NCI-H2081 (cell line): ENCODE measurements at places on chromosomes 1 and 21.
A peak's percentile ranks its signal among the peaks of the same experiment; 100 is the strongest.

- DNase-seq: no peak
Observed at GRCh38 chr1:201248721-201249559, 34.4 kb upstream of the PKP1 start.

- DNase-seq: no peak
Observed at GRCh38 chr21:46639489-46640386, 4.3 kb downstream of the PRMT2 start.

DNA sequence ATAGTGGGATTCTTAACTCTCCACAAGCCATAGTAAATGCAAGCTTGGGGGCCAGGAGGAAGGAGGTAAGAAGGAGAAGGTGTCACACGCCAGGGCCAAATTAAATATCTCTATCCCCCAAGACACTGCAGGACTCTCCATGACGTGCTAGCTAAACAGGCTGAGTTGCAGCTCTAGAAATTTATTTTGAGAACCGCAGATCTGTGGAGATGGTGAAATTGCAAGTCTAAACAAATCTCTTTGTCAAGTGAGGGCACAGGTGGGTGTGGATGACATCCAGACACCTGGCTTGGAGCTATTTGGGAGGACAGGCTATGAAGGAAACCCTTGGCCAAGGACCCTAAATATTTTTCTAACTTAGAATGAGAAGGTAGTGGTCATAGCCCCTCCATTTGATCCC, 39.5 kb upstream of the USP1 start:
- DNase-seq: no peak

GRCh38 chr1:6870086-6870485, 84.8 kb downstream of the CAMTA1 start:
- no peak for DNase-seq

DNA sequence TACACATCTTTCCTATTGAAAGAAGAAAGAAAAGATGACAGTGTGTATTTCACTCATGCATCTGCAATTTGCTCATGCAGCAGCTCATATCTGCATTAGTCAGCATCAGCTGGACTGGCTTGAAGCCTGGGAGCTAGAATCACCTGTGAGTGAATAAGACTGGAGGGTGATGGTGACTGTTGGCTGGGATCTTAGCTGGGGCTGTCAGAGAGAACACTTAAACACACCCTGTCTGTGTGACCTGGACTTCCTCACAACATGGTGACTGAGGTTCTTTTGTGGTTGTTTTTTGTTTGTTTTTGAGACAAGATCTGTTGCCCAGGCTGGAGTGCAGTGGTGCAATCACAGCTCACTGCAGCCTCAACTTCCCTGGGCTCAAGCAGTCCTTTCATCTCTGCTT, 24.9 kb downstream of the KLHDC7A start:
- no peak for DNase-seq

- no peak for DNase-seq
Observed at GRCh38 chr21:34190576-34191321, 117.4 kb downstream of the MRPS6 start.

- DNase-seq: no peak
Observed at GRCh38 chr21:30193201-30193600, 22.7 kb downstream of the CLDN8 start.

GRCh38 chr1:152252157-152252556, 28.2 kb upstream of the HRNR start:
- no peak for DNase-seq

DNA sequence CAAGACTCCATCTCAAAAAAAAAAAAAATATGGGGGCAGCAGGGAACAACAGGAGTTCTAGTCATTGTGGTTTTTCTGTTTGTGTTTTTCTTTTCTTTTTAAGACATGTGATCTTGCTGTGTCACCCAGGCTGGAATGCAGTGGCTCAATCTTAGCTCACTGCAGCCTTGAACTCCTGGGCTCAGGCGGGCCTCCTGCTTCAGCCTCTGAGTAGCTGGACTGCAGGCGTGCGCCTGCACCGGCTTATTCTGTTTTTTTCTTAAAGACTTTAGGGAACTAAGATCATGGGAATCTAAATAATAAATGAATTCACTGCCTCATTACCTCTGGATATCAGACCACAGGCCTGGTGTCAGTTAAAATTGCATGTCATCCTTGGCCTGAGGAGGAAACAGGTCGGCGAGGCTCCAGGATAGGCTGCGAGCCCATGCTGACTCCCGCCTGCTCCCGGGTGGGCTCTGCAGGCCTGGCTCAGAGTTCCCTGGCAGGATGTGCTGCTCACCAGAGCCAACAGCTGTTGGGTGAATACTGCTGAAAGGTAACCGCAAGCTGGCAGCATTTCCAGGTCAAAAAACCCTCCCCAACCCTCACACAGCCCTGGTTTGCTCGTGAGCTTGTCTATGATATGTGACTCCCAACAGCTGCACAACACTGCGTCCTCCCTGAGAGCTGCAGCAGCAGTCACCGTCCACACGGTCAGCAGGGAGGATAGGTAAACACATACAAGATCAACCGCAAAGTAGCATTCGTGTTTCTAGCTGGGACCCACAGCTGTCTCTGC, 58.1 kb downstream of the SCCPDH start:
- DNase-seq: peak; percentile 28

DNA sequence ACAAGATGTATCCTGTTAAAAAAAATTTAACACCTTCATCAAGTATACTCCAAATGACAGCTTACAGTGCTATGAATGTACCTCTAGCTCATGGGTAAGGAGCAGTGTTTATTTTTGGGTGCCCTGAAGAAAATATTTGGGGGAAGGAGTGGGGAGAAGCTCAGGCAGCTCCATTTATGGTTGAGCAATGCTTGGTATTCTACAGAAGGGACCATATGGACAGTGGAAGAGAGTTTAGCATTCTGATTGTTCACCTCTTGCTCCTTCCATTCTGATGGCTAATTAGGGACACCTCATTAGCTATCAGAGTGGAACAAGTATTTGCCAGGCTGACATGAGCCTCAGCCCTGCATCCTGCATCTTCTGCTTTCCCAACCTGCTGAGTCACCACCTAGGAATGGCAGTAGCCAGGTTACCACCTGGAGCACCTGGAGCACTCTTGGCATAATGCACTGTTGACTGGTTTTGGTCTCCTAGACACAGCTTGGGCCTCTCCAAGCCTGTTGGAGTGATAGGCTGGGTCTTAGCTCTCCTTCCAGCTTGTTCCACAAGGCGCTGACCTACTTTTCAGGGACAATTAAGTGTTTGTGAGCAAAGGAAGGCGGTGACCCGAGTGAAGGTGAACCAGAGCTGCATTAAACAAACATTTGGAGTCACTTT, 62.0 kb upstream of the MACF1 start:
- DNase-seq: no peak

DNA sequence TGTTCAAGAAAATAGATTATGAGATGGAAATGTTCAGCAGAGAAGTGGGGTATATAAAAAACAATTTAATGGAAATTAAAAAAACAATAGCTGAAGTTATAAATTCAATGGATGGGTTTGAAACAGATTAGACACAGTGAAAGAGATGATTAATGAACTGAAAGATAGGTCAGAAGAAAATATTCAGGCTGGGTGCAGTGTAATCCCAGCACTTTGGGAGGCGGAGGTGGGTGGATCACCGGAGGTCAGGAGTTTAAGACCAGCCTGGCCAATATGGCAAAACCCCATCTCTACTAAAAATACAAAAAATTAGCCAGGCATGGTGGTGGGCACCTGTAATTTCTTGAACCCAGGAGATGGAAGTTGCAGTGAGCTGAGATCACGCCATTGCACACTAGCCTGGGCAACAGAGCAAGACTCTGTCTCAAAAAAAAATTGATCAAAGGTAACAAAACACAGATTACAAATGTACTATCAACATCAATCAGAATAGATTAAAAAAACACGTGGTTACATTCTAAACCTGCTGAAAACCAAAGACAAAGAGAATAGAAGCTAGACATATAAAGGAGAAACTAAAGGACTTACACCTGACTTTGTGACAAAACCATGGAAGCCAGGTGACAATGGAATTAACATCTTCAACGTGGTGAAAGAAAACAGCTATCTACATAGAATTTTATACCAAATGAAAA, 4.8 kb upstream of the SUMO3 start:
- no peak for DNase-seq

- no peak for DNase-seq
Observed at GRCh38 chr1:93503163-93503562, 55.2 kb downstream of the FNBP1L start.

- DNase-seq: no peak
Observed at GRCh38 chr1:200931776-200932175, 37.1 kb downstream of the INAVA start.

DNA sequence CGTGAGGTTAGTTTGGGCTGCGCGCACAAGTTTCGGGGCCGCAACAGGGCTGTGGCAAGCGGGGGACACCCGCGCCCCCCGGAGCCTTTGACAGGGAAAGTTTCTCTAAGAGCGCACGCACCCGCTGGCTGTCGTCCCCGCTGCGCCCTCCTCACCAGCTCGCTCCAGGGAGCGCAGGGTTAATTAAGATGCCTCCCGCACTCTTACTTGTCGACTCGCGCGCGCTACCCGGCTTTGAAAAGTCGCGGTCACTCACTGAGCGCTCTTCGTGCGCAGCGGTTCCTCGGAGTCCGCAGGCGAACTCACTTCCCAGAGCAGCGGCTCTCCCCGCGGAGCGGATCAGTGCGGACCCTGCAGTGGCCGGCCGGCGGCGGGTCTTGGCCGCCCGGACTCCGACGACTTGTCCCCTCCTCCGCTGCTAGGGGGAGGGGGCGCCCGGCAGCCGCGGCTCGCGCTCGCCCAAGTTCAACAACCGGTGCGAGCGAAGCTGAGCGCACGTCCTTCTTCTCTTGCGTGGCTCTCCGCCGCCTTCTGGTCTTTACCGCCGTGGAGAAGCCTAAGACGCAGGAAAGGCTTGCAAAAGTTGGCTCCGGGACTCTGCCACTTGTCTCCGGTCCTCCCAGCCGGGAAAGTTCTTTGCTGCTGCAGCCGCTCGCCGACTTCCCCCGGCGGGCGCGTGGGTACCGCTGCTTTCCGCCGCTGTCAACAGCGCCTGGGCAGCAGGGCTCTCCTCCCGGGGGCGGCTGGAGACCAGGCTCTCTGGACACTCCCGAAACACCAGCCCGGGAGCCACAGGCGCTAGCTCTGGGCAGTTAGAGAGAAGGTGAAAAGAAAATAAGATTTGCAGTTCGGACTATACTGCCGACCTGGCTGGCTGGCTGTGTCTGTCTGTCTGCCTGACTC, 506 bp downstream of the JUN start:
- peak; percentile 60 for DNase-seq

DNA sequence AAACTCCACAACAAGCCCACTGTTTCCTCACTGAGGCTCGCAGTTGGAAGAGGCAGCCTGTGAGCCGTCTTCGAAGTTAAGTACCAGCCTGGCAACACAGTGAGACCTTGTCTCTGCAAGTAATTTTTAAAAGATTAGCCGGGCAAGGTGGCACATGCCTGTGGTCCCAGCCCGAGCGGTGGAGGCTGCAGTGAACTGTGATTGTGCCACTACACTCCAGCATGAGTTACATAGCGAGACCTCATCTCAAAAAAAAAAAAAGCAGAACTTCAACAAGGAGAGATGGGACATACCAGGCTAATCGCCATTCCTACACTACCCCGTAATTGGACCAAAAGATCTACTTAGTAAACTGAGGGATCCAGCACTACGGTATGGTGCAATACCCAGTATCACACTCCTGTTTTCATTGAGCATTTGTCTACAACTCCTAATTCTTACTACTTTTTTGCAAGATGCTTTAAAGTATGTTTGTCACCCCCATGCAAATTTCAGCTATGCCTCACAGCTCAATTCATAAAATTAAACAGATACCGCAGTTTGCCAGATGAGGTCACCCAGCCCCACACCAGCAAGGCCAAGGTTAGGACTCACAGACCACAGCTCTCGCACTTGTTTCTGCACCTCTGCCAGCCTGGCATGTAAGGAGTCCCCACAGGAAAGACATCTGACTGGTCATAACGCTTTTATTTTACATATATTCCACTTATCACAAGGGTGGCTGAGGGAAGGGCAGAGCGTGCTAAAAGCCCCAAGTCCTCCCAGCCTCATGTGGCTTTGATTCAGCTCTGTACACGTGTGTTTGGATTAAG, 21.0 kb downstream of the SDE2 start:
- DNase-seq: no peak

- no peak for DNase-seq
Observed at GRCh38 chr21:37702241-37702640, 214.0 kb downstream of the KCNJ6 start.

DNA sequence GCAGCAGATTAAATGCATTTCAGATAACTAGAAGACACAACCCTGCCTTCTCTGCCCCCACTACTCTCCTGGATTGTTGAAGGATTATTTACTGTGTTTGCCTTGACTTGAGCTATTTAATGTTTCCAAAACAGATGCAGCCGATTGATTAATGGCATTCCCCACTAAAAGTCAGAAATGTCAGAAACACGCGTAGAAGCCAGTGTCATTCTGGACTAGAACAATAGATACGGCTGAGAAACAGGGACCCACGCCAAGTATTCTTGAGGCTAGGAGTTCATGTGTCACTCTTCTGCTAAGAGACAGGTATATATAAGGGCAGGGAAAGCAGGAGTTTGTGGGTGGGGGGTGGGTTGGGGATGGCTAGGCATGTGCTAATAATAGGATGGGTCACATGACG, 366.7 kb upstream of the PROX1 start:
- DNase-seq: no peak
